Stimulated activated CD8-positive, alpha-beta memory T cell treated with anti-CD3 and anti-CD28 coated beads, Interleukin-4, amount 100 ng/mL, for 1 hour (primary cell): ENCODE measurements at places on chromosomes 12 and 14.

DNA sequence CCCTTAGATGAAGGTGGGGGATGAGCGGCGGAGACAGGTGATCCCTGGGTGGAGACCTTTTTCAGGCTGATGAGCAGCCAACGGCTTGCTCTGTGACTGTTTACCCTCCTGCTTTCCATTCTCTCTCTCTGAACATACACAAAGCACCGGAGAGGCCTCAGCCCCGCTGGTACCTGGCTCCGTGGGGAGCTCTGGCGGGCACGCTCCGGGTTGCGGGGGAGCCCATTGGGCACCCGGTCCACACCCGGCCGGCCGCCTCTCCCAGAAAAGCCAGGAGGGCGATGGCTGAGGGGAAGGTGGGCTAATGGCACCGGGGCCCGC, 545 bp downstream of the SMARCC2 start:
- DNase-seq = no peak

DNA sequence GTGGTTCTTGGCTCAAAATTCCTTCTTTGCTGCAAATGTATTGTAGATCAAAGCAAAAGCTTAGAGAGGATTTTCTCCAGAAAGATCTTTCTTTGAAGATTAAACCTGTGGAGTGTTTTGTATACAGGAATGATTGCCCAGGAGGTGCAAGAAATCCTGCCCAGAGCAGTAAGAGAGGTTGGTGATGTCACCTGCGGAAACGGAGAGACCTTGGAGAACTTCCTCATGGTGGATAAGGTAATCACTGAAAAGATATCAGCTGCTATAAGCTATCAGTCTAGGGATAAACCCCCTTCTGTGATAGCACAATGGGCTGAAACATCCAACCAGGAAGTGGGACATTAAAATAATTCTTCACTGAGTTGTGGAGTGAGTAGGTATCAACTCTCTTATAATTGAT, 85.7 kb downstream of the MYRFL start:
- no peak for DNase-seq

DNA sequence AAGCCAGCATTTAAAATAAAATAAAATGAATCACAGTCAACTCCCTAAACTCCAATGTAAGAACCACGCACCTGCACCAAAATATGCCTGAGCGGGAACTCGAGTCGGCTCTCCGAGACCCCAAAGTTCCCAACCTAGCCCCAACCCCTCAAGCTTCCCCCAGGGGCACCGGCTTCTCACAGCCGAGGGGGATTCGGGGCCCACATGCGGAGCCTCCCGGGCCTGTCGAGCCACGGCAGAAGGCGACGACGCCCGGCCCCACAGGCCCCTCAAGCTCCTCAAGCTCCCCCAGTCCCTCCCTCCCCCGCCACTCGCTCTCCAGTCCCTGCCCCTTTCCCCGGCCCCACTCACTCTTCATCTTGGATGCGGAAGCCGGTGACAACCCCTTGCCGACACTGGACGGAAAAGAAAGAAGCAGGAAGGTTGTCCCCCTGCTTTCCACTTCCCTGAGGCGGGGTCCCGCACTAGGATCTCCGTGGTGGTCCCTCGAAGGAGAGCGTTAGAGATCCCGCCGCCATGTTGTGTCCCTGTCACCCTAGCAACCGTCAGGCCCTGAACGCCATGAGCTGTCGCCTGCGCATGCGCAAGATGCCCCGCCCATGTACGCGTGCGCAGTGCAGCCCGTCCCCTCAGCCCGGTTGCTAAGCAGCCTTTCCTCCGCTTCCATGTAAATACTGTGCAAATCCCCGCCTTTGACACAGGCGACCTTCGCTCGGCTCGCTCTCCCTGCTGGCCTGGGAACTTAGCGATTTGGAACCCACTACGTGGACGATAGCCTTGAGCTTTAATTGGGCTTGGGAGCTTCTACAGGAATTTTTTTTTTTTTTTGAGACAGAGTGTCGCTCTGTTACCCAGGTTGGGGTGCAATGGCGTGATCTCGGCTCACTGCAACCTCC, at the start of gene MOK:
Gene MOK (minus strand): TSS at position 554 of the 896 bp plus-strand sequence. CDS start 196 bp downstream, at position 358.
- peak; percentile 94 for DNase-seq

GRCh38 chr14:105847400-105847799, 321.0 kb downstream of the TMEM121 start:
- DNase-seq = no peak

- DNase-seq = no peak
These were observed 33.1 kb upstream of the MMP19 start for GRCh38 chr12:55875704-55876467.

DNA sequence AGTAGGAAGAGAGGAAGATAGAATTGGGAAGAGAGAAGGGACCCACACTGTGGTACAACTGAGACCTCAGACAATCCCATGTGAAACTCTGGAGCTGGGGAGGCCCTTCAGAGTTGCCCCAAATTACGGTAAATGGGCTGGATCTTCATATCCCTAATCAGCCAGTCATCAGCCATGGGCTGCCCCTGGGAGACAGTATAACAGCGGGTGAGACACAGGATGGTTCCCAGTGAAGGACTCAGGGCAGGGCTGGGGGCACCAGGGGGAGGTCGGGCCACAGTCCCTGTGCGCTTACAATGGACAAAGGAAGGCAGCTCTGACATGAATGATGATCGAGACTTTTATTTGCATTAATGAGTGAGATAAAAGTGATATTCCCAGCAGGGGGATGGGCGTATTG, 74.2 kb upstream of the BDKRB2 start:
- DNase-seq = no peak

DNA sequence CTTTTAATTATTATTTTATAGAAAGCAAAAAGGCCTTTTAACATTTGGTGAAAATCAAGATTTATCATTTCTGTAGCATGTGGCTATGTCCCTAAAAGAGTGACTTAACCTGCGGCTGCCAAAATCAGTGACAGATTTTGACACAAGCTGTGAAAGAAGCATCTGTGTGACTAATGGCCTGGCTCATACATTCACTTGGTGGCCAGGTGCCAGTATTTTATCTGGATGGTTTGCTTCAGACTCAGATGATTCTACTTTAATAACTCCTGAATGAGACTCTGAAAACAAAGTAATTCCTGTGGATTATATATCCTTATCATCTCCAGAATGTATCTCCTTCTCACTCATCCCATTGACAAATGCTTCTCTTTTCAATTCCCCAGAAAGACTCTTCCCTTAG, 103.0 kb downstream of the FSCB start:
- DNase-seq = no peak

- no peak for DNase-seq
These were observed 13.5 kb downstream of the TBX3 start for GRCh38 chr12:114670291-114670980.

- DNase-seq = no peak
These were observed 267.3 kb upstream of the SRRM4 start for GRCh38 chr12:118714051-118714460.

DNA sequence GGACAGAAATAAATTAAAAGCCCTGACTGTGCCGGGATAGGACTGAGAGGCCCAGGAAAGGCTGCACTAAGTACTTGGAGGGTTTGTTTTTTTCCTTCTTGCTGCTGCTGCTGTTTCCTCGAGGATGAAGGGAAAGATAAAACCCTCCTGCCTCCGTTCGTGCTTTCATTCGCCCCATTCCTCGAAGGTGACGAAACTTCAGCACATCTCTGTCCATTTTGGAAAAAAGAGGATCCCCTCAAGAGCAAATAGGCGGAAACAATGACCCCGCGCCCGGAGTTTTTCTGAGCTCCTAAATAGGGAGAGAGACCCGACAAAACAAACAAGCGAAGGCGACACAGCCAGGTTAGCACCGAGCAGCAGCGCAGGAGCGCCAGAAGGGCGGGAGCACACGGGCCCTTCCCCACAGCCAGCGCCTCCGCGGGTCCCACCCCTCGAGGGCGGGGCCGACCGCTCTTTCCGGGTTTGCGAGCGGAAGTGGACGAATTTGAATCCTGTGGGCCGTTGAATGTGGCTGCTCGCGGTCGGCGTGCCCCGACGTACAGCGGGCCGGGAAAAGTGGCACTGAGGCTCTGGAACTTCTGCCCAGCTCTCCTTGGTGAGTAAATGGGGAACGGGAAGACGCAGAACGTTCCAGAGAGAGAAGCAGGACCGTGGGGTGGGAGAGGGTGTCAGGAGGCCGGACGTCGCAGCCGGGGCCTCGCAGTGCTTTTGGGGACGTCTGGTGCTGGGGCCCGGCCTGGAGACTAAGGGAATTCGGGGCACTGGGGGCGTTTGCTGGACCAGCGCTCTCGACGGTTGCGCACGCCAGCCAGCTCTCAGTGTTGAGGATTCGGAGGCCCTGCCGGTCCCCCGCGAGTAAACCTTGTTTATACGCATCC, at the start of gene G2E3:
Gene G2E3 (plus strand): TSS at position 484 of the 881 bp plus-strand sequence. CDS start 21,922 bp downstream, outside the sequence.
- DNase-seq = peak; percentile 70

GRCh38 chr12:70244409-70244808, 1.2 kb downstream of the CNOT2 start:
- no peak for DNase-seq

GRCh38 chr12:122884860-122885259, 11.1 kb downstream of the VPS37B start:
- DNase-seq = no peak

DNA sequence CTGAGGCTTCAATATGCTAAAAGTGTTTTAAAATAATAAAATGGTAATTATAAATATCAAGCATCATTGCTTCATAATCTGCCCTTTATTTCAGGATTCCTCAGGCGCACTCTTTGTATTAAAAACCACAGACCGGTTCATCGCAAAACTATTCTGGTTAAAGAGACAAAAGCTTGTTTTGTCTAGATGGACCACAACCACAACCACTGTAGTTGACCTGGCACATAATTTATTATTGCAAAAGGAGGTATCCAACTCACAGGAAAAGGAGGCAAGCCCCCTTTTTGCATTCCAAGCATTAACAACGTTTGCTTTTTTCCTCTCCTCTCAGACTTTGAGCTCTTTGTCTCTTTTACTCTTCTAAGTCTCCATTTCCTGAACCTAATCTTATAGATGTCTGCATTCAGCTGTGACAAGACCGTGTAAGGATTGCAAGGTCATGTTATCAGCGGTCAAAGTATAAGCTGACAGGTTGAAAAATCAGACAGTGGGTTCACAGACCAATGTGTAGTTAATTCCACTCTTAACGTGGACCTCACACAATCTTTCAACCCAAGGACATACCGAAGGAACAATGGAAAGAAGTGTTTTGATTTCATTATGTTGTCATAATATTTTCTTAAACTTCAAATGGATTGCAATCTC, 1057.6 kb downstream of the GALC start:
- DNase-seq = no peak

- no peak for DNase-seq
These were observed 81.2 kb upstream of the ATF7IP start for GRCh38 chr12:14284184-14284722.

DNA sequence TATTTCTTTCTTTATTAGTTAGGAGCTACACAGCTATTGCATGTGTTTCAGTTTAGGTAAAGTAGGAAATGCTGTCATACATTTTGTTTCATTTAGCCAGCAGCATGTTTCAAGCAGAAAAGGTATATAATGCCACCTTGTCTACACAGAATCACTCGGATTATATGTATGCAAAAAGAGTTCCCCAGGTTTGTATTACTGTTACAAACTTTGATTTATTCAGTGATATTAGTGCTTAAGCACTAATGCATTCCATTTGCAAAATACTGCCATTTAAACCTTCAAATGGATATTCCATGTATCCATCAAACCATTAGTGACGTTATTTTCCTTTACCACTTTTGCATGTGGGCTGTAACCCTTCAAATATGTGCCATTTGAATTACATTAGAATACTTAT, 564.0 kb downstream of the RPL10L start:
- DNase-seq = no peak

DNA sequence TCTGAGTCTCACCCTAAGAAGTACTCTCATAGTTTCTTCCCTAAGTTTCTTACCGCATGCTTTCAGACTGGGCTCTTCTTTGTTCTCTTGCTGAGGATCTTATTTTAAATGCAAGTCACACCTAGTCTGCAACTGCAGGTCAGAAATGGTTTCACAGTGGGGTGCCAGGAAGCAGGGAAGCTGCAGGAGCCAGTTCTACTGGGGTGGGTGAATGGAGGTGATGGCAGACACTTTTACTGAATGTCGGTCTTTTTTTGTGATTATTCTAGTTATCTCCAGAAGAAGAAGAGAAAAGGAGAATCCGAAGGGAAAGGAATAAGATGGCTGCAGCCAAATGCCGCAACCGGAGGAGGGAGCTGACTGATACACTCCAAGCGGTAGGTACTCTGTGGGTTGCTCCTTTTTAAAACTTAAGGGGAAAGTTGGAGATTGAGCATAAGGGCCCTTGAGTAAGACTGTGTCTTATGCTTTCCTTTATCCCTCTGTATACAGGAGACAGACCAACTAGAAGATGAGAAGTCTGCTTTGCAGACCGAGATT, 1.7 kb downstream of the FOS start:
- DNase-seq = no peak

DNA sequence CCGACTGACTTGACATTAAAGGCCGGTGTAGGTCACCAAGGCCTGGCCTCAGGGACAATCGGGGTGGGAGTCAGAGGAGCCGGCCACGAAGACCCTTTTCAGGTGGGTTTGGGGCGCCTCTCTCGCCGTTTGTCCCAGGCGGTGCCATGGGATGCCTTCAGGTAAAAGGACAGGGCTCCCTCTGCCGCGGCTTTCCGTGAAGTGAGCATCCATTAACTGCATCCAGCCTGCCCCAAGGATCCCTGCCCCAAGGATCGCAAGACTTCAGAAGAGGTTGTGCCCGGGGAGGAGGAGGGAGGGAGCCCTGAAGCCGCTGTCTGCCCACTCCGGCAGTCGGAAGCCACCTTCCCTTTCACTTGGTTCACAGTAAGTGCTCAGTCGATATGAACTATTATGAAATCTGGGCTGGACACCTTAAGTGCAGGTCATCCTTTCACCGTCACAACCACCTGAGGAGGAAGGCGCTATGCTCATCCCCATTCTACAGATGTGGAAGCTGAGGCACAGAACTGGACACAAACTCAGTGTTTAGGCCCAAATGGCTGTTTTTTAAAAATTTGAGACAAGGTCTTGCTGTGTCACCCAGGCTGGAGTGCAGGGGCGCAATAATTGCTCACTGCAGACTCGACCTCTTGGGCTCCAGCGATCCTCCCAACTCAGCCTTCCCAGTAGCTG, 964 bp downstream of the SDS start:
- DNase-seq = no peak

DNA sequence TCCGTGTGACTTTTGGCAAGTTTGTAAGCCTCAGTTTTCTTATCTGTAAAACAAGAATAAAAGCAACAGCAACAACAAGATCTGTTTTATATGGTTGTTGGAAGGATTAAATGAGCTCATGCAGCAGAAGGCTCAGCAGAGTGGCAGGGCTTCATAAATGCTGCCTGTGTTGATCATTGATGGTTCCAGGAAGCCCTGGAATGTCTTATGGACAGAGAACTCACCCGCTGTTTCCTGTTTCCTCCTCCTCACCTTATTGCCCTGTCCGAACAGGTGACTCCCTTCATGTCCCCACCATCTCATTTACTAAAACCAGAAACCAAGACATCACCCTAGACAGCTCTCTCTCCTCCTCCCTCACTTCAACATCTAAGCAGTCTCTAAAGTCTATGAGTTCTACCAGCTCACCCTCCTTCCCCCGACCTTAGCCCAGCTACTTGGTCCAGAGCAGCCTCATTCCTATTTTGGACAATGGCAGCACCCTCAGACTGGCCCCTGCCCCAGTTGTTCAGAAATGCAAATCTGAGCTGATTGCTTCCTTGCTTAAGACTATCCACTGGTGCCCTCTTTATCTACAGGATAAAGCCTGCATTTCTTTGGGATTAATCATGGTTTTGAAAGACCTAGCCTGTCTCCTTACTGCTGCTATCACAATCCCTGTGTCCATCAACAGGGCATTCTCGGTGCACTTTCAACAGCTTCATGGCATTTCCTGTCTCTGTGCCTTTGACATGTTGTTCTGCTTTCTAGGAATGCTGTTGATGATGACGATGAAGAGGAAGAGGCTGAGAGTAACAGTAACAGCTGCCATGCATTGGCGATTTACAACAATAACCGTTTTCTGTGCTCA, 21.4 kb upstream of the GSG1 start:
- DNase-seq = no peak
